IPS DF 6.9 (cell line): ENCODE measurements at places on chromosomes 11 and 22.

GRCh38 chr11:33172996-33173395 lies 11.7 kb upstream of the CSTF3 start:
- no peak for DNase-seq

DNA sequence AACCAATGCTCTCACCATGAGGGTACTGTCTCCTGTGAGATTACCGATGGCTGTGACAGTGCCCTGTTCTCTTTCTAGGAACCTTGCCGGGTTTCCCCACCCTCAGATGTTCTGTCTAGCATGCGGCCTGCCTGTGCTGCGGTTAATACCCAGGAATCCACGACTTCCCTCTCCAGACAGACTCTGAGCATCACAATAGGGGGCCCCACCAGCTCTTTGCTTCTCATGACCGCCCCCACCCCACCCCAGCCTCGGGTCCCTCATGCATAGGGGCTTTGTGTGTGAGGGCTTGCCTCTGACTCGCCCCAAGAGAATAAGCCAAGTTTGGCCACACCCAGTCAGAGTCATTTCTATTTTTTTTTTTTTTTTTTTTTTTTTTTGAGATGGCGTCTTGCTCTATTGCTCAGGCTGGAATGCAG lies 10.3 kb downstream of the PARVG start:
- no peak for DNase-seq

DNA sequence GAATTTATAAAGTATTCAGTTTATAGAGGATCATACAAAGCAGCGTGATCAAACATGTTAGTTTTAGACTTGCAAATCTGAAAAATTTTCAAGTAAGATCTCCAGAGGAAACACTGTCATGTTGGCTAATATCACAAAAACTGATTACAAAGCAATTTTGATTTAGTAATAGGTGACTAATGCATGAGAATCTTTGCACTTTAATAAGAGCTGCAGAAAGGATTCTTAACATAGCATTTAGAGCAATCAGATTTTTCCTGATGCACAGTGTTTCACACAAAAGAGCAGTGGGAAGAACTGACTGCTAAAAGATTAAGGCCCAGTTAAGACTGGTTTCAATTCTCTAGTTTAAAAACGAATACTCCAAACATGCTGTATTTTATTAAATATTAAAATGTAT lies 321.2 kb downstream of the GUCY1A2 start:
- no peak for DNase-seq

DNA sequence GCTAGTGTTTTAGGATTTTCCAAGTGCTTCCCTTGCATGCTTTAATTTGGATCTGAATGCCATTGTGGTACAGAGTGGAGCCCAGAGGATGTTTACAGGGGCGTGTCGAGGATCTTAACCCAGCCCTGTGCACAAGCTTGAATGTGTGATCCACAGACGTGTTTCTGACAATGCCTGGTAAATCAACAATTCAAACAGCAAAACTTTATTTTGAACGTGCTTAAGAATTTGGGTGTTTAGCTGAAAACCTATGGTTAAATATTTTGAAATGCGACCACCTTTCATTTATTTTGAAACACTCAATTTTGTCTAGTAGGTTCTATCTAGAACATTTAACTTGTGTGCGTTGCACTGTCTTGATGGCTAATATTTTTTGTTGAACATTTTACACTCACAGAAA lies 1.8 kb downstream of the TUBA8 start:
- no peak for DNase-seq

- DNase-seq = peak; percentile 48
Observed at GRCh38 chr22:32123657-32124056, 35.4 kb downstream of the C22orf42 start.

DNA sequence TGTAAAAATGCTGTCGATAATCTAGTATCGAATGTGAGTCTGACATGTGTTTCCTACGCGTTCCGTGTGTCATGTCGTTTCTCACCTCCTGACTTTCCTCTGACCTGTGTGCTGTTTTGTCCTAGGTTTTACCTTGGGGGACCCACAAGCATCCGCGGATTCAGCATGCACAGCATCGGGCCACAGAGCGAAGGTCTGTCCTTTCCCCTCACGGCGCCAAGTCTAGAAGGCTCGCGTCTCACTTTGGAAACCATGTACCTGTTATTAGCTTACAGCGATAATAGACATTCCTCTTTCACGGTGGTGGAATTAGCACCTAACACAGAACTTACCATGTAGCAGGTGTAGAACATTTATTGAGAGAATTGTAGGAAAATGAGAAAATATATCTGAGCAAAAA lies 28.6 kb downstream of the SAMM50 start:
- DNase-seq = no peak

DNA sequence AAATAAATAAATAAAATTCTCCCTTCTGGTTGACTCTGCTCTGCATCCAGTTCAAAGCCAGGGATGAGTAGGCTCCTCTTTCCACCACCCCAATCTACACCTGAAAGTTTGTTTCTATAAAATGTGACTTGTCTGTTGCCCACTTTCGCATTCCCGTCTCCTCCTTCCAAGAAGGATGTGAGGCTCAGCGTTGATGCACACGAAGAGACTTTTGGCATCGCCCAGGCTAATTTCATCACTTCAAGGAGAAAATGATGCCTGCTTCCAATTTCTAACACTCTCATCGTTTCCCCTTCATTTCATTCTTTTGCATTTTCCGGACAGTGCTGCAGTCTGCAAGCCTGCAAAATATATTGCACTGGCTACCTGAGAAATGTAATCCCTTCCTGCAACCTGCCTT lies 3.9 kb downstream of the MPPED1 start:
- no peak for DNase-seq

GRCh38 chr11:20048246-20048645 lies 112.0 kb downstream of the DBX1 start:
- DNase-seq = no peak

GRCh38 chr22:21451545-21452520 lies 15.4 kb upstream of the TMEM191C start:
- no peak for DNase-seq

DNA sequence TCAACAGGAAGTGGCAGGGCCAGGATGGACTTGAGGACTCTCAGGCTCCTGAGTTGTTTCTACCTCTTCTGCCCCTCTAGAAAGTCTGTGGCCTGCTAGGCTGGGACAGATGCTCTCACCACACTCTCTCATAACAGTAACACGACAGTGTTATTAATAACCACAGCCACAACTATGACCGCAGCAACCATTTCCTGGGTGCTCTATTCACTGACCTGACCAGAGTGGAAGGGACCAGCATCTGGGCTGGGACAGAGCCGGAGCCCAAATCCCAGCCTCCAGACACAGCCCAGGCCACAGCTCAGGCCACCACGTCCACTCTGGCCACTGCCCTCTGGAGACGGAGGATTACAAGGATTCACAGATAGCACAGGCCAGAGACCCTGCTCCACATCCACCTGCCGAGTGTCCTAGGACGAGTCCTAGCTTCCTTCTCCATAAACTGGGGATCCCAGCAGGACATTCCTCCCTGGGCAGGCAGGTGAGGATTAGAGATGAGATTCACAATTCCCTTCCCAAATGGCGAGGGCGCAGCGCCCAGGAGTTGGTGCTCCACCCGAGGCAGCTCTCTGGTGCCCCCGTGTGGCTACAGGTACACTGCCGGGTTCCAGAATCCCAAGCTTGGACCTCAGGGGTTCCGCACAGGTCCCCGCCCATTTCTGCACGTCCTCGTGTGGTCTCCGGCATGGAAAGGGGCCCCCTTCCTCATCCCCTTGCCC lies 7.1 kb downstream of the PNPLA5 start:
- peak; percentile 58 for DNase-seq

- peak; percentile 20 for DNase-seq
Observed at GRCh38 chr22:36873614-36874308, 13.0 kb downstream of the NCF4 start.

DNA sequence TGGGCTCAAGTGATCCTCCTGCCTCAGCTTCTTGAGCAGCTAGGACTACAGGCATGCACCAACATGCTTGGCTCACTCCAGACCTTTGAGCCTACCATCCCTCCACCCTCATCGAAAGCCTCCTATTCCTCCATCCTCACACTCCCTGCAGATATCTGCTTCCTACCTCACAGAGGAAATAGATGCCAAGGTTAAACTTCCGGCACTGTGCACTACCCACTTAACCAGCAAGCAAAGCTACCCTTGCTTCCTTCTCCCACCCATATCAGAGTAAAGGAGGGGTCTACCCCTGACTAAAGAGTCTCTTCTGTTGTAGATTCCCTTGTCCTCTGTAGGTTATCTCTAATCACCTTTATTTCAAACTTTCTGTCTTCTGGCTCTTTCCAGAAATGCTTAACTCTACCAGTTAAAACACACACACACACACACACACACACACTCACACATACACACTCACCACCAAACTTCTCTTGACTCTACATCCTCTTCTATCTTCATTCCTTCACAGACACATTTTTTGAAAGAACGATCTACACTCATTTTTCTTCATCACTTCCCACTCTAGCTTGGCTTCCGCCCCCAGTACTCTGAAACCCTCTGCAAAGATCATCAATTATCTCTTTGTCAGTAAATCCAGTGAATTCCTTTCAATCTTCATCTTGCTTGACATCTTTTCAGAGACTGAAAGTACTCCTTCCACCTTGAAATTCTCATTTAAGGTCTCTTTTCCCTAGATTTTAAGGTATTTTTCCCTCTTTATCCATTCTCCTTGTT lies 10.9 kb upstream of the SIK2 start:
- DNase-seq = no peak

DNA sequence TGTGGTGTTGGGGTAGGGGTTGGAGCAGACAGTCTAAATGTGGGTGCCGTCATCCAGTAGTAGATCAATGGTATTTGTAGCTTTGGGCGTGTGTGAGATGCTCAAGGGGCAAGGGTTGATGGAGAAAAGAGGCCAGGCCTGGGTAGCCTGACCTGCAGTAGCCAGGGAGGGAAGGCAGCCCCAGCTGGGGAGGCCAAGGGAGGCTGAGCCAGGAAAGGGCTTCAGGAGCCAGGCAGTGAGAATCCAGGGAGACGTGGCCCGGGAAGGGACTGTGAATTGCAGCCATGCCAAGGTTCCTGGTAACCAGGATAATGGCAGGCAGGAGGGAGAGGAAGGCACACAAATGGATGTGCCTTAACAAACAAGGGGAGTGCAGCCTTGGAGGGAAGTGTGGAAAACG lies 2.5 kb upstream of the DERL3 start:
- DNase-seq = no peak

DNA sequence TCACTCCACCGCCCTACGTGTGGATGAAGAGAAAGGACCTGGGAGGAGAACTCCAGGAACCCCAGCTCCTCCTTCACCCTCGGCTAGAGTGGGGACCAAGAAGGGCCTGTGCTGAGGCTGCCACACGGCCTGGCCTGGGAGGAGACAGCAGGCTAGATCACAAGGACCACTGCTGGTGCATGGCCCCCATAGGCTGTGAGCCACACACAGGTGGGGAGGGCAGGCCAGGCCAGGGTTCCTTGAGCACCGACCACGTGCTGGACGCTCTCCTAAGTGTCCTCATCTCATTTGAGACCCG lies 1392.4 kb downstream of the TBC1D22A start:
- DNase-seq = no peak

DNA sequence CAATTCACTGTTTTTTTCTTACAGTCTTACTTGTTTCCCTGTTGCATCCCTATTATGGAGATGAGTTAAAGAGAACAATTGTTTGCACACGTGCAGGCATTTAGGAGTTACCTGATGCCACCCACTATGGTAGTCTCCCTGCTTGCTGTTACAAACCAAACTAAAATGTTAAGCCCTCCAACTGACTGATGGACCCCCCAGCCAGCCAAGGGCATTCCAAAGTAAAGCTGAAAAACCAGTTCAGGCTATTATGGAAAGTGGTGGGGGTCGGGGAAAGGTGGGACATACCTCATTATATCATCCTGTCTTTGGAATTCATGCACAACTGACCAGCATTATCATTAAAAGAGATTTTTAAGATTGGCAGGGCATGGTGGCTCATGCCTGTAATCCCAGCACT lies 47.0 kb upstream of the GNAZ start:
- no peak for DNase-seq

DNA sequence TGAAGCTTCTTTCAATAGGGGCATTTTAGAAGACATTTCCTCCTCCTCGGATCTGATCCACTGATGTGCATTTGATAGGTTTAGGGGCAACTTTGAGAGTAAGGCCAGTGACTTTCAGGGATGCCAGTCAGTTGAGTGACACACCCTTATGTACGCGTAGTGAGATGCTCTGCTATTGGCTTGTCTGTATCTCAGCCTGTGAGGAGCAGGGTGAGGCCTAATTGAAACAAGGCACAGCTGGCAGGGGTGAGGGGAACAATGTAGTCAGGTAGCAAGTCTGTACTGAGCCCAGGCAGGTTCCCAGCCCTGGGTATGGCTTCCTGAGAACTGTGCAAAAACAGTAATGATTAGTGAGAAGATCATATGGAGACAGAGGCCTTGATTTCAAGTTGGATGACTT lies 61.5 kb downstream of the STIM1 start:
- no peak for DNase-seq

DNA sequence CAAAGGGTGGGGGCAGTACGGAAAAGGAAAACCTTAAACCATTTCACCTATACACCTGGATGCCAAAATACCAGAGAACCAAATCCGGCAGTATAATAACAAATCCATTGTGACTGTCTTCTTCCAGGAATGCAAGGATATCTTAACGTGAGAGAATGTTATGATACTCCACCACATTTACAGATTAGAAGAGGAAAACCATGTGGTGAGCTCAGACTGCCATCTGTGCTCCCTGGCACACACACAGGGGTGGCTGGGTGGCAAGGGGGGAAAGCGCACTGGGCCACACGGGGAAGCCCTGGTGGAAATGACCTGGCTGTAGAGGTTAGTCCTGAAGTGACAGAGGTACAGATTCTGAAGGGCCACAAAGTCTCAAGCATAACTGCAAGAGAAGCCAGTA lies 9.9 kb downstream of the EIF1AD start:
- no peak for DNase-seq

DNA sequence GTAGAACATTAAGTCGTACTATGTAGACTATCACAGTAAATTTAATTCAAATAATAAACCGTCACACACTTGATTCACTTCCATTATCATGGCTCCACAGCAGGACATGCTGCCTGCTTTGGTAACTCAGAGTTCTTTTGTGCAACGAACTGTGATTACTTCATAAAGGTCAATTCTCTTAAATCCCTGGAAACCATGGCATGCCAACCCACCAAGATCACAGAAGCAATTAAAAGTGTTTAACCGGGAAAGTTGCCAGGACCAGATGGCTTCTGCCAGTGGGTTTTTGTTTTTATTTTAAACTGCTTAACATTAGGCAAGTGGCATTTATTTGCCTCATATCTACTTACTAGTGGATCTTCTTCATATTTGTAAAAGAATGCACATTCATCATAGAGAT lies 1162.1 kb downstream of the DLG2 start:
- no peak for DNase-seq

DNA sequence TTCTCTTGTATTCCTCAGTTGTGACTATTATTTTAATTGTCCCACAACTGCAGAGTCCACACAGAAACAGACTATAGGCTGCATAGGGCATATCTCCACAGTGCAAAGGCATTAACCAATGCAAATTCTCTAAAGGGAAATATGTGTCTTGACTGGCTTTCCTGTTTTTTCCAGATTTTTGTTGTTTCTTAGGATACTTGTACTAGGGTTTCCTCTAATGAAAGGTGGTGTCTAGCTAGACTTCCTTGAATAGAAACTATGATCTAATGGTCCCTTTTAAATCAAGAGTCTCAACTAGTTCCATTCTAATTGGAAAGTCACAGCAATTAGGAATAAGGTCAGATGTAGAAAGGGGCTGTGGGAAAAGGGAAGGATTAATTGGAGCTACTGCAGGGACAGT lies 37.6 kb downstream of the SLC36A4 start:
- no peak for DNase-seq
